ENCODE measurements at places on chromosomes 2 and 18.

DNA sequence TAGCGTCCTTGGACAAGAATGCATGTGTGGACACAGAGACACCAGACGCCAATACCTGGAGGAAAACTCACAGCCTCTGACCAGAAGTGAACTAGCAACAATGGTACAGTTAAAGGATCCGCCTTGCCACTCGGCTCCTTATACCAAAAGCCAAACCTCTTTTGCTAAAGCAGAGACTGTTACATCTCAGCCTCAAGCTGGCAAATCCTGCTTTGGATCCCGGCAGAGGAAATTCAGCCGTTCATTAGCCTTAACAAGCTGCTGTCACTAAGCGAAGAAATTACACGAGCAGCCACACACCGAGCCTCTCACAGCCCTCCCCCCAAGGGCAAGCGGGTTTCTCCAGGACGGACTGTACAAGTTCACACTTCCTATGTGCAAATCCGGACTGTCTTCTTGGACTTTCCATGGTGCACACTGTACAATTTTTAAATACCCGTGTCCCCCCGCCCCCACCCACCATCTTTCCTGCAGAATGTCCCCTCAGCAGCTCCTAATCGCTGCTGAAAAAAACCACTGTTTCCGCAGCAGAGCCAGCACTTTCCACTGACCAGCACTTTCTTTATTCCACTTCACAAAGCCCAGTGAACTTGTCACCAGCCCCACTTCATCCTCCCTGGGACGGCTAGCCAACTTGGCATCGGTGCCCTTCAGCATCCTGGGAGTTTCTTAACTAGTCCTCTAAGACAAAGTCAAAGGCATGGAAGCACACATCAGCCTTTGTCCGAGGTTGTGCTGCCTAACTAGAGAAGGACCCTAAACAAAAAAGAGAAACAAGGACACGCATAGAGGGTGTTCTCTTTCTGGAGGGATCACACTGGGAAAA lies 1.5 kb downstream of the KLF7 start:
- peak; percentile 43 for DNase-seq

- DNase-seq = no peak
These were observed 1.1 kb downstream of the SCYGR1 start for GRCh38 chr2:227386630-227387029.

DNA sequence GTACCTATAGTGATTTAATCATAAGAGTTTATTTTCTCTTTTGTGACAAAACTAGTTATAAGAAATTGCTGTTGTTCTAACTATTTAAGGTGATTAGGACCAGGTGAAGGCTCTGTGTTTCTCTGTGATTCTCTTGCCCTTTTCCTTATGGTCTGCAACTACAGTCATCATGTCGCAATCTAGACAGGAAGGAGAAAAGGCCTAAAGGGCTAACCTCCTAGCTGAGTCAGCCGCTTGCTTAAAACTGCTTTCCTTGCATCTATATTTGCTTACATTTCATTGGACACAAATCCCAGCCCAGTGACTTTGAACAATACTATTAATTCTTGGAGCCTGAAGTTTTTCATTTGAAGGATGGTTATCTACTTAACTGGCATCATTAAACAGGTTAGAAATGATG lies 93.1 kb downstream of the PIK3C3 start:
- DNase-seq = no peak

- no peak for DNase-seq
These were observed 19.4 kb upstream of the DSC3 start for GRCh38 chr18:31061945-31062344.

- no peak for DNase-seq
These were observed 98.1 kb upstream of the PIEZO2 start for GRCh38 chr18:11247381-11247970.

- DNase-seq = no peak
These were observed 53.8 kb upstream of the TMEM87B start for GRCh38 chr2:112001136-112001715.

GRCh38 chr2:140905083-140905781 lies 1225.6 kb downstream of the LRP1B start:
- DNase-seq = no peak

All from SJCRH30 (cell line).